ENCODE measurements at places on chromosomes 1 and 21. TPM values are rescaled to one million over a fixed set of nuclear protein-coding genes. Genes with fewer than 3 reads are reported as not detected.

- H3K36me3 ChIP-seq = no peaks in the 10 kb centered on the region
- H3K4me3 ChIP-seq = peak within 1 kb of the TSS; percentile 38
- no peaks in the 10 kb centered on the region for H3K4me1 ChIP-seq
- H3K27ac ChIP-seq = no peak within 1 kb of the TSS
- H3K27me3 ChIP-seq = no peaks in the 10 kb centered on the region
Measured at GRCh38 chr1:19643602-19644394, at the start of gene NBL1. TSS of gene NBL1 (plus strand) at chr1:19644311. CDS start at chr1:19655031, 10,720 bp downstream.

DNA sequence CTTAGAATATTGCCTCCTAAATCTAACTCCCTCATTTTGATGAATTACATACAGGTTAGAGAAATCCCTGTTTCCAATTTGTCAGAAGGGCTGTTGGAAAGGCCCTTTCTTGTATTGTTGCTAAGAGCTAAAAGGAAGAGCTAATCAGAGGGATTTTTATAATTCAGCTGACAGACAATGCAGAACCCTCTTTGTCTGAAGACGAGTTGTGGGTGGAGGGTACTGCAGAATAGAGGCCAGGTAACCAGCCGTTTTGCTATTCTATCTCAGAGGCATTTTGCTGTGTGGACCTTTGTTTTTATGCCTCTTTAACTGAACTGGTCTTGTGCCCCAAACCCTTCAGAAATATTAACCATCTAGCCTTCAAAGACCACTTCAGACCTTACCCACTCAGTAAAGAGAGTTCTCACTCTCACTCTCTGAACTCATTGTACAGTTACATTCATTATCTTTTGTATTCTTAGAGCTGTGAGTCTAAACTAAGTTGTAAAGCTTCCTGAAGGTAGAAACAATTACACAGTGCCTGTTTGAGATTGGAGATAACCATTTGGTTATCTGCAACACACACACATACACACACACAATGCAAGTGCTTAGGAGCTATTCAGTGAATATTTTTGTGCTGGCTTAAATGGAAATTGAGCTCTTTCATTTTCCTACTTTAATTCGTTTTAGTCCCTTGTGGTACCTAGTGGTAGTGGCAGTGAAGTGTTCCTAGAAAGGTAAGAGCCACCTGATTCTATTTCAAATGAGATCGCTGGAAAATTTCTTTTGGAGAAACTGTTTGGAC, 19.7 kb downstream of the KPNA6 start:
- H3K27ac ChIP-seq = no peak overlapping the region
- H3K4me3 ChIP-seq = no peak overlapping the region
- H3K4me1 ChIP-seq = no peaks in the 10 kb centered on the region
- H3K27me3 ChIP-seq = no peaks in the 10 kb centered on the region
- no peak for DNase-seq

- no peak overlapping the region for H3K27ac ChIP-seq
- H3K4me3 ChIP-seq = no peak overlapping the region
- no peaks in the 10 kb centered on the region for H3K4me1 ChIP-seq
Measured at GRCh38 chr1:232263452-232263851, 366.5 kb downstream of the SIPA1L2 start.

- H3K27ac ChIP-seq = no peak overlapping the region
- H3K36me3 ChIP-seq = no peaks in the 10 kb centered on the region
- no peak for DNase-seq
- H3K4me3 ChIP-seq = no peak overlapping the region
- no peaks in the 10 kb centered on the region for H3K27me3 ChIP-seq
Measured at GRCh38 chr1:17982197-17982596, 125.4 kb upstream of the IGSF21 start.

- H3K27me3 ChIP-seq = no peaks in the 10 kb centered on the region
- no peak overlapping the region for H3K4me3 ChIP-seq
- peak; percentile 77 for DNase-seq
- no peak overlapping the region for H3K27ac ChIP-seq
Measured at GRCh38 chr1:116504308-116505156, 66.3 kb downstream of the CD58 start.

DNA sequence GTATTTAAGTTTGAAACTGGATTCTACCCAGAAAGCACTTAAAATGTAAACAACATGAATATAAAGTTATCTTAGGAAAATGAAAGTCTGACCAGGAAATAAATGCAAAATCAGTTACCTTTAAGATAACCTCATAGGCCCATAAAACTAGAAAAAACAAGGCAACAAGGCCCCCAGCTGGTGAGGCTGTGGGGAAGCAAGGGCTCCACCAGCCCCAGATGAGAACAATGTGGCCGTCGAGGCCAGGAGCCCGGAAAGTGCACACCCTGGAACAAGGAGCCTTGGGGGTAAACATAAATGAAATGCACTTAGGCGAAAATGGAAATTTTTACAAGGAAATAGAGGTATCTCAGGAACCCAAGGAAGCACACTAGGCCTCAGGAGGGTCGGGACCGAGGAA, 37.9 kb upstream of the BMP8B start:
- no peaks in the 10 kb centered on the region for H3K27me3 ChIP-seq
- H3K4me1 ChIP-seq = no peaks in the 10 kb centered on the region
- no peak overlapping the region for H3K4me3 ChIP-seq
- no peaks in the 10 kb centered on the region for H3K36me3 ChIP-seq
- H3K27ac ChIP-seq = no peak overlapping the region

DNA sequence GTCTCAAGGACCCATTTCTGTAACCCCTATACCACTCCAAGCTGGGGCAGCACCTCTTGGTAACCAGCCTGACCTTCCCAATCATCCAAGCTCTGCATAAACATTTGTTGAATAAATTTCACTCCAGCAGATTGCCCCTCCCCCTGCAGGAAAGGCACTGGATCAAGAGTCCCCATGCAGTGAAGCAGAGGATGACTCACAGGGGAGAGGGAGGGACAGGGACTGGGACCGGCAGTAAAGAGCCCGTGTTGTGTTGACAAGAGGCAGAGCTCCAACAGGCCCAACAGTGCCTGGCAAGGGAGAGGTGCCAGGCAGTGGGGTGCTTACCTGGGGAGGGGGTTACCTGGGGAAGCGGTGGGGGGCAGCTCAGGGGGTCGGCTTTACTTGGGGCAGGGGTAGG, 32.3 kb downstream of the SLC9A1 start:
- H3K4me3 ChIP-seq = no peak overlapping the region
- no peaks in the 10 kb centered on the region for H3K27me3 ChIP-seq
- DNase-seq = no peak
- H3K27ac ChIP-seq = no peak overlapping the region
- no peaks in the 10 kb centered on the region for H3K4me1 ChIP-seq
- H3K36me3 ChIP-seq = no peaks in the 10 kb centered on the region

DNA sequence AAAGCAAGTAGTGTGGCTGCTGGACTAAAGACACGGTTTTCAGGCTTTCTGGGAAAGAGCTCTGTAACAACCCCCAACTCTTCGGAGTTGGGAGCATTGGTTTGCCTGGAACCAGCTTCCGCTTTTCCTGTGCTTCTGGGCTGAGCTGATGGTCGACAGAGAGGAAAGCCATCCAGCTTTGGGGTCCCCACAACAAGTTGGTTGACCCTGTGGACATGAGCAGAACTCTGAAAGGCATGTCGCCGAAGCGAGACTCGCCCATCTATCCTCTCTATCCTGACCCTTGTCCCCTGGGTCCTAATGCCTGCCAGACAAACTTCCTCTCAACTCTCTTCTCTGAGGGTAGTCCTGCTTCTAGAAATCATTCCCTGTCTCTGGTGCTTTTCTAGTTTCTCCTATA, 31.9 kb upstream of the FCGR2A start:
- no peak for DNase-seq
- H3K36me3 ChIP-seq = no peaks in the 10 kb centered on the region
- no peak overlapping the region for H3K4me3 ChIP-seq
- H3K4me1 ChIP-seq = no peaks in the 10 kb centered on the region
- no peaks in the 10 kb centered on the region for H3K27me3 ChIP-seq
- no peak overlapping the region for H3K27ac ChIP-seq

DNA sequence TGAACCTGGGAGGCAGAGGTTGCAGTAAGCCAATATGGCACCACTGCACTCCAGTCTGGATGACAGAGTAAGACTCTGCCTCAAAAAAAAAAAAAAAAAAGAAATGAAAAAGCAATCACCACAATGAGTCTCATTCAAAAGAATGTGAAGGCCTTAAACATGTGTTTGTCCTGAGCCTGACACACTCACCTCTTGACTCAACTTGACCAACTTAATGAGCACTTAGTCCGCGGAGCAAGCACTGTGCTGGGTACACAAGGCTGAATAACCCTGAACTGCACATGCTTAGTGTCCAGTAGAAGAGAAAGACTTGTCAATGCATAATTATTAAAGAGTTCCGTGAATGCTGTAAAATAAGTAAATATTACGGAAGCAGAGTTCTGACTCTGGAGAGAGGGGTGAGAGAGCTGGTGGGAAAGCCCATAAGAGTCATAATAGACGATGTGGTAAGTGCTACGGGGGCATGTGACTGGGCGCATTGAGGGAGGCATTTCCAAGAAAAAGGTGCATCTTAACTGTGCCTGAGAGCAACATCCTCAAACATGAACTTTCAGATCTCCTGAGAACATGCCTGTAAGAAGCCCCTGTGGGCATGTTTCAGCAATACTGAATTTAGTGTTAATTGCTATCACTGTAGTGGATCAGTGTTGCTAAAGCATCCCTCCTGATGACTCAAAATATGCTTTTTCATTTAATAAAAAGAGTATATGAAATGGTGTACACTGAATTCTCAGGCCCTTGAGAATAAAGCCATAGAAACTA, 27.2 kb downstream of the MCOLN2 start:
- H3K36me3 ChIP-seq = no peaks in the 10 kb centered on the region
- no peaks in the 10 kb centered on the region for H3K27me3 ChIP-seq
- H3K4me3 ChIP-seq = no peak overlapping the region
- no peak for DNase-seq
- H3K4me1 ChIP-seq = no peaks in the 10 kb centered on the region

DNA sequence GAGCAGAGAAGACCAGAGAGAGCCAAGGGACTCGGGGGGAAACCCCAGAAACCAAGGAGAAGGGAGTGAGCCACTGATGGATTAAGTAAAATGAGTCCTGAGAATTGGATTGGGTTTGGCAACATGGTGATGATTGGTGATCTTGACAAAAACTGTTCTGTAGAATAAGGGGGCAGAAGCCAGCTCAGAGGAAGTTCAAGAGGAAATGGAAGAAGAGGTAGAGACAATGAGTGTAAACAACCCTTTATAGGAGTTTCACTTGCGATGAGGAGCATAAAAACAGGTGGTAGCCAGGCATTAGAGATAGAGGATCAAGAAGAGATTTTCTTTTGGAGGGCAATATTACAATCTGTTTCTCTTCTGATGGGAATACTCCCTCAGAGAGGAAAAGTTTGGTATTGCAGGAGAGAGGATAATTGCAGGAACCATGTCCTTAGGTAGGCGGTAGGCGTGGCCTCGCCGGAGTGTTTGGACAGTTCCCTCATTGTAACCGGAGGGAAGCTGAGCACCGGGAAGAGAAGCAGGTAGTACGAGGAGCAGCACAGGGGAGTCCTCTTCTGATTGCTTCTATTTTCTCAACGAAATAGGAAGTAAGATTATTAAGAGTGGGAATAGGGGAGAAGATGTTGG, 68.4 kb upstream of the TENT5C start:
- H3K27me3 ChIP-seq = no peaks in the 10 kb centered on the region
- no peak overlapping the region for H3K27ac ChIP-seq
- no peak overlapping the region for H3K4me3 ChIP-seq
- no peak for DNase-seq
- H3K4me1 ChIP-seq = no peaks in the 10 kb centered on the region

DNA sequence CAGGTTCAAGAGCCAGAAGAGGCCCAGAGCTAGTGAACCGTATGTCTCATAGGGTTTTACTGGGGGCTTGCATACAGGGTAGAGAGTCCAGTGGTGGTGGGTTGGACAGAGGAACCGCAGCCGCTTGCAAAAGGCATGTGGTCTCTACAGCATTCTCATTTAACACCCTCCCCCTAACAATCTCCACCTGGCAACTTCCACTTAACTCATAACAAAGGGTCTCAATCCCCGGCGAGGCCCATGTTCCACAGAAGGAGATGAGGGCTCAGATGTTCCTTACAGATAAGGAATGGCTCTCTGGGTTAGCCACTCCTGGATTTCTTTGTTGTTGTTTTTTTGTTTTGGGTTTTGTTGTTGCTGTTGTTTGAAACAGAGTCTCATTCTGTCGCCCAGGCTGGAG, 106.1 kb downstream of the APP start:
- H3K4me3 ChIP-seq = no peak overlapping the region
- H3K27me3 ChIP-seq = no peaks in the 10 kb centered on the region
- no peak overlapping the region for H3K27ac ChIP-seq
- no peak for DNase-seq
- H3K4me1 ChIP-seq = peaks cover 5% of the 10 kb centered on the region
- no peaks in the 10 kb centered on the region for H3K36me3 ChIP-seq

DNA sequence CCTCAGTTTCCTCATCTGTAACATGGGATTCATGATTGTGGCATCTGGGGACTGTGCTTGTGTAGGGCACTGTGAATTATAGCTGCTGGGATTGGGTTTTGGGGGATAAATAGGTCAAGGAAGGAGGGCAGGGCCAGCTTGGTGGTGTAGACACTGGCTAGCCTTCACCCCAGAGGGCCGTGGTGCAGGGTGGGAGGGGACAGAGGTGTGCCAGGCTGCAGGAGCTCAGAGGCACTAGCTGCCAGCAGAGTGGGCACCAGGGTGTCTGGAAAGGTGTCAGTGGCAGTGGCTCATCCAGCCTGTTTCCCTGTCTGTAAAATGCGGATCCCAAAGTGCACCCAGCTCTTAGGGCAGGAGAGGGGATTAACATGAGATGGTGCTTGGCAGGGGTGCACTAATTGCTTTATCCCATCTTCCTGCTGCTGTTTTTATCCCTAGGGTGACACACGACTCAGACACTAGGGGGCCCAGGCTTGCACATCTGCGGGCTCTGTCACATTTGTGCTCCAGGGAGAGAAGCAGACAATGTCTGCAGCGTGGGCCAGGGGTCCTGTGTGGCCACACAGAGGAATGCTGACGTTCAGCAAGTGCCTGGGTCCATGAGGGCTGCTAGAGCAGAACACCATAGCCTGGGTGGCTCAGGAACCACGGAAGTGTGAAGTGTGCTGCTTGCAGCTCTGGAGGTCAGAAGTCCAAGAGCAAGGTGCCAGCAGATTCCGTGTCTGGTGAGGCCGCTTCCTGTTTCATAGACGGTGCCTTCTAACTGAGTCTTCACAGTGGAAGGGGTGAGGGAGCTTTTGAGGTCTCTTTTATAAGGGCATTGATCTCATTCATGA, 19.3 kb downstream of the OBSCN start:
- H3K36me3 ChIP-seq = no peaks in the 10 kb centered on the region
- H3K27me3 ChIP-seq = no peaks in the 10 kb centered on the region
- no peak overlapping the region for H3K27ac ChIP-seq
- H3K4me1 ChIP-seq = no peaks in the 10 kb centered on the region

- DNase-seq = peak; percentile 45
- H3K27me3 ChIP-seq = no peaks in the 10 kb centered on the region
- H3K27ac ChIP-seq = no peak overlapping the region
- H3K4me1 ChIP-seq = no peaks in the 10 kb centered on the region
- no peak overlapping the region for H3K4me3 ChIP-seq
Measured at GRCh38 chr1:230176871-230177411, 109.9 kb downstream of the GALNT2 start.

- peak overlapping the region; percentile 66 for H3K27ac ChIP-seq
- peak; percentile 92 for DNase-seq
- H3K27me3 ChIP-seq = no peaks in the 10 kb centered on the region
- H3K4me1 ChIP-seq = peaks cover 38% of the 10 kb centered on the region
- H3K4me3 ChIP-seq = peak overlapping the region; percentile 40
Measured at GRCh38 chr1:150259758-150260669, 2.4 kb downstream of the CA14 start.

The TMEM52 gene
- 5.6 TPM for total RNA-seq

The ZNF281 gene
- 15.2 TPM for total RNA-seq

The RHOC gene
- total RNA-seq = 133 TPM

The RSPH1 gene
- 0.20 TPM for total RNA-seq

The NT5C1A gene
- total RNA-seq = not detected

The FCAMR gene
- total RNA-seq = 0.44 TPM

The KIRREL1 gene
- total RNA-seq = 1.9 TPM

The S100A8 gene
- total RNA-seq = 19.5 TPM

The LRRC71 gene
- not detected for total RNA-seq

The GORAB gene
- total RNA-seq = 4.5 TPM

The KCNN3 gene
- 0.51 TPM for total RNA-seq

The ARHGAP30 gene
- total RNA-seq = 4.2 TPM

The NHLH2 gene
- total RNA-seq = not detected

The SMAP2 gene
- total RNA-seq = 37.0 TPM

Measured in right lobe of liver (tissue), 6 donors.